Endodermal cell (in vitro differentiated cells): ENCODE measurements at places on chromosomes 16 and 17. TPM values are rescaled to one million over a fixed set of nuclear protein-coding genes. Genes with fewer than 3 reads are reported as not detected.

TXNDC17 gene
- total RNA-seq: 146 and 151 TPM in 2 replicates

MYH2 gene
- 0.86 and 0.99 TPM in 2 replicates for total RNA-seq

TNFSF13 gene
- 3.0 to 4.6 TPM (median 4.2 TPM) in 3 replicates for total RNA-seq

BRICD5 gene
- total RNA-seq: 3.5 to 8.0 TPM (median 7.7 TPM) in 3 replicates

LRRC37A3 gene
- 11.9 and 18.1 TPM in 2 replicates for total RNA-seq

ACAP1 gene
- 4.5 and 6.8 TPM in 2 replicates for total RNA-seq

CETP gene
- total RNA-seq: not detected in 2 replicates
